ENCODE measurements at places on chromosomes 1 and 21. TPM values are rescaled to one million over a fixed set of nuclear protein-coding genes. Genes with fewer than 3 reads are reported as not detected.

The ANP32E gene
- 11.5 TPM for total RNA-seq

The FNDC5 gene
- not detected for total RNA-seq

The BGLAP gene
- total RNA-seq: not detected

The PRR9 gene
- not detected for total RNA-seq

The TEDDM1 gene
- not detected for total RNA-seq

The OR2T29 gene
- total RNA-seq: not detected

The DCST2 gene
- 0.64 TPM for total RNA-seq
